ENCODE measurements at places on chromosomes 12 and 14.

DNA sequence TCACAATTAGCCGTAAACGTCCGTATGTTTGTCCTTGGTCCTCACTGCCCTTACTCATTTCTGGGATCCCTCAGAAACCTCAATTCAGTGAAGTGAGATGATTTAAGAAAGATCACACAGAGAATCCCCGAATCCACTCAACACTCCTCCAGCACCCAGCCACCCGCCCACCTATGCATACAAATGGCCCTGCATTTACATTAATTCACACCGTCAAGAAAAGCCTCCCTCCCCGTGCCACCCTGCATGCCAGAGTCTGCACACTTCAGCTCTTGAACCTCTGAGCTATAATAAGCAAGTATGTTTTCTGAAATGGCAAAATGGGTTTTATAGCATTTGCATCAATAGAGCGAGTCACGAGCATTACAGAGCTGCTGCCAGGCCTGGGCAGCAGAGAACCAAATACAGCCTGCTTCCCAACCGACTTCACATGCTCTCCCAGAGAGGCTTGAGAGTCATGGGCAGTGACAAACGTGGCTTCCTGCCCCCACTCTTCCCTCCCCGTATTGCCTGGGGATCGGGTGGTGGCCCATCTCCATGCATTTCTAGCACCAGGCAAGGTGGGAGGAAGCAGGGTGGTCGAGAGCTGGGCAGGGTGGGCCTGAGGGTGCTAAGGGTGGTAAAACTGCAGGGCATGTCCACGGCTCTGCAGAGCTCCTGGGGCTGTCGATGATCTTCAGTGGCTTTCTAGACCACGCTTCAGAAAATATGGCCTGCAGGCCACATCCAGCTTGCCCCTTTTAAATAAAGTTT is 177.6 kb downstream of the RIMBP2 start:
- no peak for DNase-seq

- no peak for DNase-seq
These were observed 554.6 kb upstream of the FLRT2 start for GRCh38 chr14:84975241-84975902.

DNA sequence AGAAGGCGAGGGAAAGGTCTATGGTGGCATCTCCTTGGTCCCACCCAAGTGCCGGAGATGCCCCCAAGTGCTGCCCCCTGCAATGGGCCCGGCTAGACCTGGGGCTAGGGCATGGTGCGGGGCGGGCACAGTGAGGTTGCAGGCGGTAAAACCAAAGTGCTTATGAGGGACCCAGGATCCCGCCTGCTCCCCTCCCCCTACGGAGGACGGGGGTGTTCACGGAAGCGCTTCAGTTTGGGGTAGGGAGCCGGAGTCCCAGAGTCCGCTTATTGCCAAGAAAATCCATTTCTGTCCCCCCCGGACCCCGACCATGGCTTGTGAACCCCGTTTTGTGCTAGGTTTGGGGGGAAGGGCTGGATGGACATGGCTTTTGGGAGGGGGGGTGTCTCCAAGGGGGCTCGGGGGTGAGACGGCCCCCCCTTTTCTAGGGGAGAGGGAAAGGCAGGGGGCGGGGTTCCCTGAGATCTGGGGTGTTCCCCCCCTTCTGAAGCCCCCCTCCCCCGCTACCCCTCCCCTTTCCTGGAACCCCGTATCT is 5.4 kb upstream of the GPR84 start:
- no peak for DNase-seq

- no peak for DNase-seq
These were observed 14.0 kb upstream of the HPD start for GRCh38 chr12:121872546-121873215.

GRCh38 chr12:132633398-132633797 is 14.8 kb downstream of the P2RX2 start:
- no peak for DNase-seq

- DNase-seq, result no peak
These were observed 10.3 kb downstream of the GPRC5D start for GRCh38 chr12:12941450-12942350.

DNA sequence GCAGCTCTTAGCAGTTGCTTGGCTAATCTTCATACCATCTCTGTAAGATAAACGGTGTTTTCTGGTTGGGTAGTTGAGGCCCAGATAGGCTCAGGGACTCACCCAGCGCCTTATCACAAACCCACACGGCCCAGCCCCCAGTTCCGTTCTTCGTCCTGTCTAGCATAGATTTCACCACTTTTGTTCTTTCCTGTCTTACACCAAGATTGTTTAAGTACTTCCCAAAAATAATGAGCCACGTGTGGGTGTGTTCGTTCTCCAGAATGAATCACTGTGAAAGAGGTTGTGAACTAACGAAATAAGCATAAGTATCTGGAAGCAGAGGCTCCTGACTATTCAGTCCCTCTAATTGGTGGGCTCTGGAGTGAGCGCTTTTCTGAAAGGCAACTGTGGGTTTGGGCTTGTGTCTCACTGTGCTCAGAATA is 21.4 kb downstream of the ACVR1B start:
- DNase-seq, result peak; percentile 71

GRCh38 chr12:52185400-52185967 is 6.3 kb downstream of the KRT80 start:
- DNase-seq, result no peak

GRCh38 chr12:5204271-5204670 is 160.6 kb downstream of the KCNA5 start:
- DNase-seq, result no peak

GRCh38 chr12:46214668-46215436 is 54.0 kb downstream of the SLC38A1 start:
- peak; percentile 71 for DNase-seq

DNA sequence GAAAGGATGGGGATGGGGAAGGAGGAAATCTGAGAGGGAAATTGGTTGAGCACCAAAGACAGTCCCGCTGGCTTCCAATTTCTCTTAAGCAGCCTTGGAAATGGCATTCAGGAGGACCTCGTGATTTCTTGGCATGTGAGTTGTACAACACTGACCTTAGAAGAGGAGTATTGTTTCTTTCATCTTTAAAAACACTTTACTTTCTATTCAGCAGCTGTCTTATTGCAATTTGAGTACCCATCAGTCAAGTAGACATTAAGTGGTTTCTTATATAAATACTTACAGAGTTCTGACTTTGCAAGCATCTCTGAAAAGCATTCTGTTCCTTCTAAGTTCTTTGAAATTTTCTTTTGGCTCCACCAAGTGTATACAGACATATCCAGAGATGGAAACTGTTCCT is 83.2 kb downstream of the LMNTD1 start:
- DNase-seq, result no peak

- no peak for DNase-seq
These were observed 29.3 kb downstream of the AK7 start for GRCh38 chr14:96421236-96421635.

DNA sequence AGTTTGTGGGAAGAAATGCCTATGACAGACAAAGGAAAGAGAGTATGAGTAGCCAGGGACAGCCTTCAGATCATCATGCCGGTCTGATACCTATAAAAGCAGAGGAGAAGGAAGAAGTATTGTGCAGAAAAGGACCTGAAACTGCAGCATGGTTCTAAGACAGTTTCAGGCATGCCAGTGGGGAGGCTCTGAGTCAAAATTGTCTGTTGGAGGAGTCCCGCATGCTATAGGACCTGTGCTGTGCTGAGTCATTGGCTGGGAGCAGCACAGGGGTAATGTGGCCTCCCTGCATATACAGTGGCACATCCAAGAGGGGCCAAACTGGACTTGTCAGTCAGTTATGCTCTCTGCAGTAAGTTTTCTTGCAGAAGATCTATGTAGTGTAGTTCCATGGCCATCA is 40.7 kb downstream of the NEUROD4 start:
- DNase-seq, result peak; percentile 48

- DNase-seq, result no peak
These were observed 1.9 kb upstream of the HAL start for GRCh38 chr12:95997911-95998510.

DNA sequence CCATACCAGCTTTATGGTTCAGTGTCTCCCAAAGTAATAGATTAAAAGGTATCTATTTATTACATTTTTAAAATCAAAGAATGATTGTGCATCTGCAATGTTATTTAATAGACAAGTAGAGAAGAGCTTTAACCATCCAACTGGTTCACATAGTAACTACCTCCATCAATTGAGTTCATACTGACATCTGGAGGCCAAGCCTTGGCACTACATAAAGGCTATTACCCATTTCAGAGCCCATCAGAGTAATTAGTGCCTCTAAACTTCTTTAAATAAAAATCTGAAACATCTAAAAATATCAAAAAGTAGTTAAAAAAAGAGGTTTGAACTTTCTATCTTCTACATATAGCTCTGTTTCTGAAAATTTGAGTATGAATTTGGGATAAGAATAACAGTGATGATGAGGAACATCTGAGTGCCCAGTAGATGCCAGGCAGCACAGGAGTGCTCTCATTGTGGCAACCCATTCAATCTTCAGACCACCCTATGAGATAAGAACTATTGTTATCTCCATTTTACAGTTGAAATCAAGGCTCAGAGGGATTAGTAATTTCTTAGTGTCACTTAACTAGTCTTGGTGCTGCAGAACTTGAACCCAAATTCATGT is 132.9 kb upstream of the DAAM1 start:
- DNase-seq, result peak; percentile 15

- DNase-seq, result no peak
These were observed 132.0 kb downstream of the KICS2 start for GRCh38 chr12:64090047-64090446.

- DNase-seq, result no peak
These were observed 167.4 kb downstream of the C12orf50 start for GRCh38 chr12:87861791-87862190.

GRCh38 chr12:69068448-69068847 is 135.5 kb upstream of the CPM start:
- DNase-seq, result no peak

- no peak for DNase-seq
These were observed 7.6 kb upstream of the STAT6 start for GRCh38 chr12:57118711-57119271.

- no peak for DNase-seq
These were observed 1.8 kb downstream of the CPNE8 start for GRCh38 chr12:38903596-38903995.

DNA sequence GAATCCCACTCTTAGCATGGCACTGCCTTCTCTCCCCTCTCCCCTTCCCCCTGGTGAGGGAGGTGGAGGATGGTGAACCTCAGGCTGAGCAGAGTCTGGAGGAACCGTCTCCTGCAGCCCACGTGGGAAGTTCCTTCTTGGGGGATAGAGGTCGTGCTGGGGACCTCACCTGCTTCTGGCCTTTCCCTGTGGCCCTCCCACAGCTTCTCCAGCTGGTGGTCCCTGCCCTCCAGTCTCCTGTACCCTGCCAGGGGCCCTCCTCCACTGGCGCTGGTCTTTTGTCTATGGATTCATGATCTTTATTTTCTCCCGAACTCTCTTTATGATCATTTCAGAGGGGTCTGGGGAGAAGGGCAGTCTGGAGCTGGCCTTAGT is 9.0 kb upstream of the MTA1 start:
- DNase-seq, result no peak

GRCh38 chr12:12663644-12664294 is 32.2 kb downstream of the GPR19 start:
- no peak for DNase-seq

- DNase-seq, result no peak
These were observed 116.4 kb downstream of the PPHLN1 start for GRCh38 chr12:42442311-42442759.

GRCh38 chr12:107779077-107779831 is 4.8 kb downstream of the ASCL4 start:
- DNase-seq, result no peak

GRCh38 chr14:68474741-68475140 is 318.1 kb downstream of the ZFP36L1 start:
- no peak for DNase-seq

DNA sequence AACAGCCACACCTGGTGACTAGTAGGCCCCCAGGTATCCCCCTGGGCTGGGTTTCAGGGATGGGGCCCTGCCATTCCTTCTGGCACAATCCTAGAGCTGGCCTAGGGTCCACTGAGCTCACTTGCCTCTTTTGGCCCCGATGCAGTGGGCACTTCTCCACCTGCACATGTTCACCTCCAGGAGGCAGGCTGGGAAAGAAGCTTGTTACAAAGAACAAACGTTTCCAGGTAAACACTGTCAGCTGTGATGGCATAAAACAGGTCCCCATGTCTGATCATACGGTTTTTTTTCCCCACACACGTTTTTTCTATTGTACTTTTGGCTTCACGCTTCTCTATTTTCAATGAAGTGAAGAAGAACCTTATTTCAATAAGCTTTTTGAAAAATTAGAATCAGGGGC is 15.8 kb upstream of the HVCN1 start:
- DNase-seq, result no peak

DNA sequence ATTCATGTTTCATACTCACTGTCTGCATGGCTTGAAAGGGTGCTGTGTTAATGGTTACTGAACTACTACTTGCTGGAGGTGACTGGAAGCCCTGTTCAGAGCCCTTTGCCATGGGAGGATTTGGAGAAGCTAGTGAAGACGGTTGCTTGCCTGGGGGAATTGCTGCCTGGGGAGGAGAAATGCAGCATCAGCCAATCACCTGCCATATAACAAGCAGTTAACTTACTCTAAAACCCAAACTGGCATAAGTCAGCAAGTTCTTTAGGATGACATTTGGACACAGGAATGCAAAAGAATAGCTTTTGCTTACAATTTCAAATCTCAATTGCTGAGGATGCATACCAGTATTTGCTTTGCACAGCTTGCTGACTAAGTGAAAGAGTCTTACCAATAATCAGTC is 23.4 kb upstream of the IPO8 start:
- no peak for DNase-seq

GRCh38 chr14:66378712-66379505 is 107.3 kb upstream of the CCDC196 start:
- DNase-seq, result no peak

DNA sequence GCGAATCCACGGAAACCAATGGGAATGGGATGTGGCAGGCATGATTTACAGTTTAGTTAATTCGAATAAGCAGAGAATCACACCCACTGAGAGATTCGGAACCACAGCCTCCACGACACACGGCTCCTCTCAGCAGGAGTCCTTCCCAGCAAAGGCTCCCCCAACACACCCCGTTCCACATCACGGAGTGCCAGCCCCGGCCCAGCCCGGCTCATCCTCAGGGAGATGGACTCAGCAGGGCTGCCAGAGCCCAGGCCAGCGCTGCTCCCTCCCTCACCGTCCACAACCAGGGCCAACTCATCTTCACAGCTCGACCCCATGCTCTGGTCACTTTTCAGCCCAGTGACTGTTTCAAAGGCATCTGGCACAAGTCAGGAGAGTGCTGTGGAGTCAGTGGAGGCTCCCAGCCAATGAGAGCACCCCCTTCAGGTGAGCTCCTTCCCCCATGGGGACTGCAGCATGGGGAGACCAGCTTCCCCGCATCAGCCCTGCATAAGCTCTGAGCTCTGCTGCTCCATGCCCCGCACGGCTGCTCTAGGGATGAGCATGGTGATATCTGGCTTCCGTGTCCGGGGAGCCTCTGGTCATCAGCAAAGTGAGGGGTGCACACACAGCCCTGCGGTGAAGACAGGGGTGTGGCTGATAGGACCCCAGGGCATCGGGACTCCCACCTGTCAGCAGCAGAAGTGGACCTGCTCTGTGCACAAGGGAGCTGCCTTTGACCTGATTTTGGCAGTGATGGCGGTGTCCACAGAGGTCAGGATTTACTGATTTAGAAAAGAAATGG is 238.8 kb upstream of the SFSWAP start:
- no peak for DNase-seq

Measured in stimulated activated CD4-positive, alpha-beta T cell treated with anti-CD3 and anti-CD28 coated beads, Interleukin-2, amount 100 ng/mL, for 24 hours (primary cell).